Gastroesophageal sphincter (tissue), 4 donors: ENCODE measurements at places on chromosomes 1 and 21. TPM values are rescaled to one million over a fixed set of nuclear protein-coding genes. Genes with fewer than 3 reads are reported as not detected.

The DDAH1 gene
- total RNA-seq = 44.2 TPM

- ATAC-seq = no peak
These were observed 42.6 kb downstream of the ADCY10 start for GRCh38 chr1:167871331-167871730.

GRCh38 chr1:83102630-83103071 lies 896.3 kb downstream of the TTLL7 start:
- ATAC-seq = no peak

The CD1D gene
- total RNA-seq = 0.27 TPM

The CD52 gene
- total RNA-seq = not detected

DNA sequence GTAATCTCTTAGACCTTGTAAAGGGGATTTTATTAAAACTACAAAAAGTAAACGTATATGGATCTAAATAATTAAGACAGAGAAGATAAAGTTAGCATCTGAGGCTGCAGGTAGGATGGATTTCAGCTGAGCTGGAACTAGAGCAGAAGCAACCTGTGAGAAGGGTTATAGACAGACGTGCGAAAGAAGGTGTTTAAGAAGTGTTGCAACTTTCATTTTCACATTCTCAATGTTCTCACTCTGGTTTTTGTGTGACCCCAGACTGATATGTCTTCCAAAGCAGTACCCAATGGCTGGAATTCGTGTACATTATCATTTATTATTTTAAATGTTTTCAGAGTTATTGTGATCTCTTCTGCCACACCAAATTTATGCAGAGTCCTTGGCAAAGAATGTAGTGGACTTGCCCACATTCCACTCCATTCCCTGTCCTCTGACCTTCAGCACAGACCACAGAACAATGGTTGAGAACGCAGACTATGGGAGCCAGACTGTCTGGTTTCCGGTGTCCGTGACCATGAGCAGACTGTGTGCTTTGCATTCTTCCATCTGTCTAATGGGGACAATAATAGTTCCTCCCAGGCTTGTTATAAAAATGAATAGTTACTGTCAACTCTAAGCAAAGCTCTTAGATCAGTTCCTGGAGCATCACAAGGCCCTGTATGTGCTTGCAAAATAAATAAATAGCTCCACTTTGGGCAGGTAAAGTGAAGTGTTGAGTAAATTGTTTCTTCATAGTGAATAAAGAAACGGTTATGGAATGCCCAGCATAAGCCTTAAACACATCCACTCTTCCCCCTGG lies 140.6 kb upstream of the SAMSN1 start:
- no peak for ATAC-seq
